ENCODE measurements at places on chromosomes 16 and 17. TPM values are rescaled to one million over a fixed set of nuclear protein-coding genes. Genes with fewer than 3 reads are reported as not detected.

The SLC16A11 gene
- 7.7 TPM for total RNA-seq

The HAS3 gene
- total RNA-seq, result 12.6 TPM

The GNGT2 gene
- 21.1 TPM for total RNA-seq

The MT1G gene
- 25.3 TPM for total RNA-seq

The SOX9 gene
- total RNA-seq, result 4.3 TPM

The TSNAXIP1 gene
- total RNA-seq, result 3.5 TPM

The UTS2R gene
- total RNA-seq, result not detected

The MYH2 gene
- 0.06 TPM for total RNA-seq

The FBXW10 gene
- 0.27 TPM for total RNA-seq

The CLEC18A gene
- 2.7 TPM for total RNA-seq

The CA5A gene
- 0.06 TPM for total RNA-seq
